Naive thymus-derived CD8-positive, alpha-beta T cell (primary cell): ENCODE measurements at places on chromosomes 16 and 17. TPM values are rescaled to one million over a fixed set of nuclear protein-coding genes. Genes with fewer than 3 reads are reported as not detected.

Gene HEATR9
- polyA plus RNA-seq = not detected

Gene KRTAP4-5
- not detected for polyA plus RNA-seq

Gene ITGB4
- polyA plus RNA-seq = 0.35 TPM

Gene MT4
- not detected for polyA plus RNA-seq

Gene BAIAP3
- 0.06 TPM for polyA plus RNA-seq

Gene ANKRD40CL
- not detected for polyA plus RNA-seq

DNA sequence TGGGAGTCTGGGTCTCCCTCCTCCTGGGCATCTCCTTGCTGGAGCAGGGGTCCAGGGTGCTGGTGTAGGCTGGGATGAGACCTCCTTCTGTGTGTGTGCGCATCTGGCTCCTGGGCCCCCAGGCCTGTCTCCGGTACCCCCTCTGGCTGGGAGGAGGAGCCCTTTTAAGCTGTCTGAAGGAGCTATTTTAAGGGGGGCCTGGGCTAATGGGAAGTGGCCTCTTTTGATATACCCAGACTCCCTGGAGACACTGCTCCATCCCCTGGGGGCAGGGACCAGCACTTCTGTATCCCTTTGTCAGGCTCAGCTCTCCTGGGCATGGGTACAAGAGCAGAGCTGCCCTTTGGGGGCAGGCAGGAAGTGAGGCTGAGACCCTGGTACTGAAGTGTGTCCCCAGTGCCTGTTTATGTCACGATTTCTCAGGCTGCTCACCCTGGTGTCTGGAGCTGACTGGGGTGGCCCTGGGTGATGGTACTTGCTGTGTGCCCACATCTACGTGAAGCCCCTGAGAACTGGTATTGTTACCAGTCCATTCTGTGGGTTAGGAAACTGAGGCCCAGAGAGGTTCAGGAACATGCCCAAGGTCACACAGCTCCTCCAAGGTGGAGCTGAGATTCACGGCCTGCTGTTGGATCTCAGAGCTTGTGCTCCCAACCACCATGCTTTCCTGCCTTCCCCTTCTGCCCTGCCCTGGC, 6.5 kb downstream of the ADCY7 start:
- no peak for DNase-seq

DNA sequence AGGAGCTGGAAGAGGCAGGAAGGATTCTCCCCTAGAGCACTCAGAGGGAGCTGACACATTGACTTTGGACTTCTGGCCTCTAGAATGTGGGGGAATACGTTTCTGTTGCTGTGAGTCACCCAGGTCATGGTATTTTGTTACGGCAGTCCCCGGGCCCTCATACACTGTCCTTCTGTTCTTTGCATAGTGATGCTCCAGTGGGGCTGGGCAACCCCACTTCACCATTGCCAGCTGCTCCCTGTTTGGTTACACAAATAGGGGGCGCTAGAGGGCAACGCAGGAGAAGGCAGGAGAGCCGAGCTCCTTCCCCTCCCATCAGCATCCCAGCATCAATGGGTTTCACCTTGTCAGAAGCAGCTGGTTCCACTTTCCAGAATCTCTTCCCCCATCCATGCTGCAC, 257.7 kb upstream of the FOXF1 start:
- DNase-seq = no peak

DNA sequence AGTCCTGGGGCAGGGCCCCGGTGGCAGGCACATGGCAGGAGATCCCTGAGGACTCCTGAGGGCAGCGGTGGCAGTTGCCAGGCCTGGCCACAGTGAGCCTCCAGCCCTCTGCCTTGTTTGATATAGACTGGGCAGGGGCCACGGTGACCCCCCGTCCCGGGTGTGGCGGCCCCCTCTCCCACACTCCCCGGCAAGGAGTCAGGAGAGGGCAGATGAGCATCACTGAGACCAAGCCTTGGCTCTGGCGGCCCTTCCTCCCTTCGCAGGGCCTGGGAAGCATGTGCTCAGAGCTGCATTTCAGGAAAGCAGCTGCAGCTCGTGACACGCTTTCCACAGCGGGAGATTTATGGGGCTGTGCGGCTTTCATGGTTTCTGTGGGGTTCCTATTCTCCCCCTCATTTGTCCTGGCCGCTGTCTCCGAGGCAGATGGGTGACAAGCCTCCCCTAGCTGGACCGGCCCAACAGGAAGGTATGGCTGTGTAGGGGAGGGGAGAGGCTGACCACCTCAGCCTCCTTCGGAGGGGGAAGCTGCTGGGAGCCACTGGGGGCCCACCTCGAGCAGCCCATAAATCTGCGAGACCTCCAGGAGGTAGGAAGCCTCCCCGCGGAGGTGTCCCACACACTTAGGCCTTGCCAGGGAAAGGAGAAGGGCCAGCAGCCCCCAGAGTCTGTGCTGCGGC, 211.4 kb downstream of the NTN1 start:
- no peak for DNase-seq

- no peak for DNase-seq
Measured at GRCh38 chr17:57521606-57522005, 223.5 kb downstream of the CCDC182 start.

GRCh38 chr17:48995304-48995973, 1.7 kb upstream of the IGF2BP1 start:
- no peak for DNase-seq

GRCh38 chr16:58678716-58679115, 5.9 kb downstream of the SLC38A7 start:
- no peak for DNase-seq

DNA sequence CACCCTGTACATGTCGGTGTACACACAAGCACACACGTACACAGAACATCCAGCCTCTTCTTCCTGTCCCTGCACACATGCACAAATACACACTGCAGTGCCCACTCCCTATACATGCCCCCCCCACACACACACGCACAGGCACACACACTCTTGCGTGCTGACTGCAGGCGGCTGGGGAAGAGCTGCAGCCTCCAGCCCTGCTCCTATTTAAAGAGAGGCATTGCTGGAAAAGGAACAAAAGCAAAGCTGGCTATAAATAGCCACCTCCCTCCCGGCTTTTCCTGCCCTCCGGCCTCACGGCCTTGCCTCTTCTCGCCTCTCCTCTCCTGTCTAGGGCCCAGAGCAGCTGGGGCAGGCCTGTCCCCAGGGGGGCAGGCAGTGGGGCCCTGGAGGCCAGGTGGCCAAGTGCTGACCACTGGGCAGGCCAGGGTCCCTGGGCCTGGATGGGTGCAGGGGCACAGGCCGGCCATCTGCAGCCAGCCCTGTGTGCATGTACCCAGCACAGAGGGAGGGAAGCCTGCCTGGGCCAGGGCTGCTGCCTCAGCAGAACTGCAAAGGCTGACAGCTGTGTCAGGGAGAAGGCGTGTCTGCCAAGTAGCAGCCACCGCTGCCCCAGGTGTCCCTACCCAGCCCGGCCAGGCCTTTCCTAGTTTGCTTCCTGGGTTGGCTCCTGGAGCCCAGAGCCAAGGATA, 25.4 kb downstream of the RTN4RL1 start:
- DNase-seq = no peak

GRCh38 chr17:76252040-76252954, 12.0 kb upstream of the RNF157 start:
- DNase-seq = no peak

GRCh38 chr17:81432941-81433340, 37.7 kb downstream of the BAHCC1 start:
- no peak for DNase-seq

DNA sequence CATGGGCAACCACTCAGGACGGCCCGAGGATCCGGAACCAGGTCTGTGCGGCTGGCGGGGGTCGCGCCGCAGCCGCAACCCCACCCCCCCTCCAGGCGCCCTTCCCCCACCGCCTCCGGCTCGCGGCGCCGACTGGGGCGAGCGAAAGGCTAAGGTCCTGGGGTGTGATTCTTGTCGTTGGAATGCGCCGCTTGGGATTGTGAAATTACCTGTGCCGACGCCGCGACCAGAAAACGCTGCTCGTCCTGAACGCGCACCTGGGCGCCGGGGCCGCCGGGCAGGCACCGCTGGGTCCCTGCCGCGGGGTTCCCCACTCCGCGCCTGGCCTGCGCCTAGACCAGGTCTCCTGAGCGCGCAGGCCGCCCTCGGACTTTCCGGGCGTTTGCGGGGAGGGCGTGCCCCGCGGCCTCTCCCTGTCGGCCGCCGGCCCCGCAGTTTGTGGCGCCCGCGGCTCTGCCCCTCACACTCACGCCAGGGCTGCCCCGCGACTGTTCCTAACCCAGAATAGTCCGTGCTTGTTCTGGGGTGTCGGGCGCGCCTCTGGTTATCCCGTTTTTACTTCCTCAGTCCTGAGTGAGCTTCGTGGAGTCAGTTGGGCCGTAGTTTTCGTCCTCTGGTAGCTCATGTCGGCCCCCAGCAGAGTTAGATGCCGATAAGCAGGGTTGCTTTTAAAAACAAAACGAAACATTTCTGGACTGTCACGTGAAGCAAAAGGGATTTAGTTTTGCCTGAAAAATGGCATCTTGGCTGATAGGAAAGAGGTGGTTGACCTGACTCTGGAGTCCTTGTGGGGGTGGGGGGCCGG, 147.2 kb downstream of the SPECC1 start:
- DNase-seq = no peak

DNA sequence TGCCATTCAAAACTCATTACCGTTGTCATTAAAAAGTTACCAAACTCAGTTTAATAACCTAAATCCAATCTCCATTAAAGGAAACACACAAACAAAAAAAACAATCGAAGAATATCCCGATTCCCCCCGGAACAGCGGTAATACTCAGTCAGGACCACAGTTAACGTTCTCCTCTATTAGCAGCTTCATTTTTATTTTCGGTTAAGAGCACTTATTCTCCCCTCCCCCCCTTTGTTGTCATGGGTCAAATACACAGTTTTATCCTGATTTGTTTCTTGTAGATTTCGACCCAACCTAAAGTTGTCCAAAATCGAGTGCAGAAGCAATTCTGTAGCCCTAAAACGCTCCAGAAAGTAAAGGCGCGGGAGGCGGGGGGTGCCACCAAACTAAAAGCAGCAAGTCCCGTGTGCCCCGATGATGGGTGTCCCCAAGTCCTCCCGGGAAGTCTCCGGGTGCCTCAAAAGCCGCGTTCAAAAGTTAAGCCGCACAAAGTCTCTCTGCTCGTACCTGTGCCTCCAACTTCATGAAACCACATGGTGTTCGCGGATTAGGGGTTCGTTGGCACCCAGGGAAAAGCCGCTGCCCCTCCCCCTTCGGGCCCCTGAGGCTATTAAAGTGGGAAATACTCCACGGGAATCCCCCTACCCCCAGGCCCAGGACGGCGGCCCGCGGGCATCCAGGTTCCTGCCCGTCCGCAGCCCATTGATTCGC, 996 bp downstream of the SUMO2 start:
- DNase-seq = peak; percentile 30

DNA sequence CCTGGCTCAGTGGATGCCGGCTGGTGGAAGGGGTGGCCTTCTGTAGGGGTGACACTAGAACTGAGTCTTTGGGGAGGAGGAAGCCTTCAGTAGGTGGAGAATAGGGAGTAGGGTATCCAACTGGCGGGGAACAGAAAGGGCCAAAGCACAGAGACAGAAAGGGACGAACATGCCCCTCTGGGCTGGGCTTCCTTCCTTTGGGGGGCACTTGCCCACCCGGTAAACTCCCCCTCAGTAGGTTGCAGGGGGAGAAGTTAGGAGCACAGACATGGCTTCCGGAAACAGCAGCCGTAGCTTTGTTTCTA, 774 bp downstream of the ENGASE start:
- DNase-seq = no peak

GRCh38 chr17:43021741-43022512, at the start of gene VAT1:
Gene VAT1 (minus strand): TSS chr17:43022385. CDS start chr17:43022322, 63 bp downstream.
- DNase-seq = peak; percentile 47

DNA sequence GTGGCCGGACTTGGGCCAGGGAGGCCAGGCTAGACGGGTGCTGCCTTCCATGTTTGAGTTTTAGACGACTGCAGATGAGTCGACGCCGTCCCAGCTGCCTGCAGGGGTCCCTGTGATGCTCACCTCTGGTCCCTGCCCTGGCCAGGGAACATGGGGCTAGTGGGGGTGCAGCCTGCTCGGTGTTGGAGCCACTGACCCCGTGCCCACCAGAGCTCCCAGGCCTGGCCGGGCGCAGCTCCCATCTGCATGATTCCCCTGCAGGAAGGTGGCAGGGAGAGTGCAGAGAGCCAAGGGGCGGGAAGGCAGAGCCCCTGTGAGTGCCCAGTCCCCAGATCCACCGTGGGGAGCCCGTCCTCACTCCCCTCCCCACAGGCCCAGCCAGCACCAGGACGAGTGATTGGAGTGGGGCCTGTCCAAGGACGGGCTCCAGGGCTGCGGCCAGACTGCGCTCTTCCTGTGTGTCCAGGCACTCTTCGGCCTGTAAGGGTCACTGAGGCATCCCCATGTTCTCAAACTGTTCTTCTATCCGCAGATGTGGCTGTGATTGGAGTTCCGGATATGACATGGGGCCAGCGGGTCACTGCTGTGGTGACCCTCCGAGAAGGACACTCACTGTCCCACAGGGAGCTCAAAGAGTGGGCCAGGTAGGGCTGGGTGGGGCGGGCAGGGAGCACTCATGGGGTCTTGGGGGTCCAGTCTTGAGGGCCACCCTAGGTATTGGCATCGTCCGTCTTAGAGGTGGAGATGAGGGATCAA, 26.0 kb upstream of the CDH15 start:
- peak; percentile 59 for DNase-seq

GRCh38 chr17:3773511-3773910, 27.5 kb downstream of the ITGAE start:
- DNase-seq = no peak

DNA sequence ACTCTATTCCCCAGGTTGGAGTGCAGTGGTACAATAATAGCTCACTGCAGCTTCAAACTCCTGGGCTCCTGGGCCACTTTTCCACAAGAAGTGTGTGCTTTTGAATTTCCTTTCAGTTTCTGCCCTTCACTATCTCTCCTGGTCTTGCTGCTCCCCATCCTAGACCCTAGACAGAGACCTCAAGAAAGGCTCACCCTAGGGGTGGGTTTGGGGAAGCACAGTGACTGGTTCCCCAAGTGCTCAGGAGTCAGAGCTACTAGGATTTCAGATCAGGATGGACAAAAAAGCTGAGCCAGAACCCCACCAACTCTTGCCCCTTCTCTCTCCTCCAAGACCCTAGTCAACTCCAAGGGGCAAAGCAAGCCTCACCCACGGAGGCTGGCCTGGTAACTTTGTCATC, 1.6 kb upstream of the SEBOX start:
- no peak for DNase-seq

DNA sequence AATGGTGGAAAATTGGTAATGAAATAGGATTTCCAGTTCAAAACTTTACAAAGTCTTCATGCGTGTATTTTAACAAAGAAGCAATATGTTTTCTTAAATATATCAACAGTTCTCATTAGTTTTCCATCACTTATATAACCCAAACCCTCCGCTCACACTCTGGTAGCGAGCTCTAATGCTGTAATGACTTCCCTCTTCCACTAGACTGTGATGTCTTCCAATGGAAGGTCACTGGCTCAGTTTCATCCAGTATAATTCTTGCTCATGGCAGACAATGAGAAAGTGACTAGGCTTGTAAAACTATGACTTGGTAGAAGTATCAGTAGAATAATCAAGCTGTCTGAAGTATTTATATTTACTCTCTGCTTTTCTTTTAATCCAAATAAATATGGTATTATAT, 32.8 kb downstream of the NETO2 start:
- no peak for DNase-seq

DNA sequence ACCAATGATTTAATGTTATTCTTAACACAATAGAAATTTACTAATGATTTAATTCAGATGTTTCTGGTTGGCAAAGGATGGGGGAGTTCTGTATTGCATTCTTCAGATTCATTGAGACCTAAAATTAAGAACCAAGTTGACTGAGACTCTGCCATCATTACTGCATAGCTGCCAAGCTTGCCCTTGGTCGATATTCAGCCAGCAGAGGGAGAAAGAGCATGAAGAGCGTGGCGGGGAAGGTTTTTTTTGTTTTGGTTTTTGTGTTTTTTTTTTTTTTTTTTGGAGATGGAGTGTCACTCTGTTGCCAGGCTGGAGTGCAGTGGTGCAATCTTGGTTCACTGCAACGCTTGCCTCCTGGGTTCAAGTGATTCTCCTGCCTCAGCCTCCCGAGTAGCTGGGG, 659.4 kb upstream of the EEF2KMT start:
- no peak for DNase-seq
